ENCODE measurements at places on chromosomes 1 and 21.

GRCh38 chr1:76006234-76006633 is 68.3 kb upstream of the ST6GALNAC3 start:
- DNase-seq, result no peak

GRCh38 chr1:54302951-54303843 is 103.0 kb downstream of the SSBP3 start:
- DNase-seq, result no peak

- DNase-seq, result no peak
Measured at GRCh38 chr1:150477733-150478132, 9.5 kb upstream of the TARS2 start.

DNA sequence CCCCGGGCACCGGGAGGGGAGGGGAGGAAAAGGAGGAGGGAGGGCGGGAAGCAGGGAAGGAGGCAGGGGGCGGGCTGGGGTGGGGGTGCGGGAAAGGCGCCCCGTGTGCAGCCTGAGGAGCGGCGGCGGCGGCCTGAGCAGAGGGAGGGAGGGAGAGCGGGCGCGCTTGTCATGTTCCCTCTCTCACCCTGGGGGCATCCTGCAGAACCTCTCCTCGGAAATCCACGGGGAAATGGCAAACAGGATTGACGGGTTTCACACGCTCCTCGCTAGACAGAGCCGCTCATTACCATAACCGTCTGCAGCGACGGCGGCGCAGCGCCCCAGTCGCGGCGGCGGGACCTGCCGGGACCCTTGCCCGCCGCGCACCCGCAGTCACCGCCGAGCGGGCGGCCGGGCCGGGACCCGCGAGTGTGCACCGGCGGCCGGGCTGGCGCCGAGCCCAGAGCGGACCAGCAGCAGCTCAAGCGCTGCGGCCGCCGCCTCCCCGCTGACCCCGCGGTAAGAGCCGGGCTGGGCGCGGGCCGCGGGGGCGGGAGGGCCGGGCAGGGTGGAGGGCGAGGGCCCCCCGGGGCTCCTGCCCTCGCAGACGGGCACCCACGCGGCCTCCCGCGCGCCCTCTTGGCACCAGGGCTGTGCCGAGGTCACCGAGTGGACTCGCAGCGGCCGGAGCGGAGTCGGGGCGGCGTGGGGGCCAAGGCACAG is at the start of gene SERTAD4:
Gene SERTAD4 (plus strand): TSS at position 286 of the 705 bp plus-strand sequence. CDS start 5,165 bp downstream, outside the sequence.
- no peak for DNase-seq

Data from stimulated activated CD8-positive, alpha-beta memory T cell treated with anti-CD3 and anti-CD28 coated beads, Interleukin-7, amount 100 ng/mL, for 1 hour (primary cell).